ENCODE measurements at places on chromosomes 12 and 14.

DNA sequence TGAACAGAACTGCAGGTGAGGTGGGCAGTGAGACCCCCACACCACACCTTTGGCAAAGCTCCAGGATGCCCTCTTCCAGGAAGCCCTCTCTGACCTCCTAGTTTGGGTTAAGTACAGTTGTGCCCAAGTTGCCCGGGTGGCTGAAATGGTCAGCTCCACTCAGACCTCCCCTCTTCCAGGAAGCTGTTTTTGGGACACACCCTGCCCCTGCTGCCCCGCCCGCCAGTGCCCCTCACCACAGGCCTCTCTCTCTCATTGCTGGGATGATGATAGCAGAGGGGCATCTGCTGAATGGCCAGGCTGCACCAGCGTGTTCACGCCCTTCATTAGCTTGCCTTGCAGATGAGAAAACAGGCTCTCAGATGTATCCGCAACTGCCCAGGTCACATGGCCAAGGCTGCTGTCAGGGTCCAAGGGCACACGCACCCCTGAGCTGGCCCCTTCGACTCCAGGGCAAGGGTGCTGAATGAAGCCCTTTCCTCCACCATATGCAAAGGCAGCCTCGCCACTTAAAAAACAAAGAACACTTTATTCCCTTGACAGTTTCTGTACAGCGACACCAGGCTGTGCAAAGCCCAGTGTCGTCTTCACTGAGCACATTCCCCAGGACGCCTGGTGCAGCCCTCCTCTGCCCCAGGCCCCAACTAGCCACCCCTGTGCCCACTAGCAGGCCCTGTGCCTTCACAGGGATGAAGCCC, 15.5 kb downstream of the SLC25A29 start:
- no peak for DNase-seq

GRCh38 chr12:112430929-112431328, 12.2 kb downstream of the PTPN11 start:
- no peak for DNase-seq

DNA sequence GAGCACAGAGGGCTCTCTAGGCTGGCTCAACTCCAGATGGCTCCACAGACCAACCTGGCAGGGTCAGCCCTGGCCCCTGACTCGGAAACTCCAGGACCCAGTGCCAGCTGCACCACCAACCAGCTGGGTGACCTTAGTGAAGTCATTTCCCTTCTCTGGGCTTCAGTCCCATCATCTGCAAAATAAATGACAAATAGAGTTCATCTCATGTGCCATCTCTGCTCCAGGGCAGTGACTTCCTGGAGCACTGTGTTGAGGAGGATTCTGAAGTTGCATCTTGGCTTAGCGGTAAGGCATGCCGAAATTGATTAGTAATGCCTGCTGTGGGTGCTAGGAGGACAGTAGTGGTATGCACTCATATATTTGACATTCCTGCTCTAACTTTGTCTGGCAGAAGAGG, 31.5 kb downstream of the DTX1 start:
- DNase-seq: no peak

DNA sequence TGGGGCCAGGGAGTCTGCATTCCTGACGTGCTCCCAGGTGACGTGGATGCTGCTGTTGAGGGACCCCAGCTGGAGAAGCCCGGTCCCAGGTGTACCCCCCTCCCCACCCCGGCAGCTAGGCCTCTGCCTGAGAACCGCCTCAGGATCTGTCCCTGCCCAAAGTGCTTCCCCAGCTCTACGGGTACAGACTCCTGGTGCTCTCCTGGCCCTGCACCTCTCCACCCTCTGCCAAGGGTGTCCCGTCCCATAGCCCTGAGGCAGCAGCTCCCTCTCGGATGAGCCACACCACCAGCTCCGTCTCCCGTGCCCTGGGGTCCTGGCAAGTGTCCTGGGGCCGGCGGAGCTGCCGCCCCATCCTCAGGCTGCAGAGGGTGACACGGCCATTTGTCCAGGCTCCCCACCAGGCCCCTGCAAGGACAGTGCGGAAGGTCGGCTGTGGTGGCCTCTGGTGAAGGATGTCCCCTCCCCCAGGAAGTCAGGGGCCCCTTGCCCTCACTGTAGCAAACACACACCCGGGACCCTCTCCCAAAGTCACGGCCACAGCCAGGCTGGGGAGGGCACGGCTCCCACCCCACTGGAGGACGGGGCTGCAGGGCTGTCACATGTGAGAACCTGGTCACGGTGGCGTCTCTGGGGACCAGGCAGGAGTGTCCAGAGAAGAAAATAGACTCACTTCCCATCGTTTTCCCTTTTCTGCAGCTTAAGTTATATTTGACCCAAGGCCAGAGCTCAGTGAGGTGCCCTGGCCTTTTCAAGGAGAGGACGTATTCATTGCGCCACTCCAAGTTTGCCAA, 74.4 kb upstream of the FBRSL1 start:
- DNase-seq: no peak

DNA sequence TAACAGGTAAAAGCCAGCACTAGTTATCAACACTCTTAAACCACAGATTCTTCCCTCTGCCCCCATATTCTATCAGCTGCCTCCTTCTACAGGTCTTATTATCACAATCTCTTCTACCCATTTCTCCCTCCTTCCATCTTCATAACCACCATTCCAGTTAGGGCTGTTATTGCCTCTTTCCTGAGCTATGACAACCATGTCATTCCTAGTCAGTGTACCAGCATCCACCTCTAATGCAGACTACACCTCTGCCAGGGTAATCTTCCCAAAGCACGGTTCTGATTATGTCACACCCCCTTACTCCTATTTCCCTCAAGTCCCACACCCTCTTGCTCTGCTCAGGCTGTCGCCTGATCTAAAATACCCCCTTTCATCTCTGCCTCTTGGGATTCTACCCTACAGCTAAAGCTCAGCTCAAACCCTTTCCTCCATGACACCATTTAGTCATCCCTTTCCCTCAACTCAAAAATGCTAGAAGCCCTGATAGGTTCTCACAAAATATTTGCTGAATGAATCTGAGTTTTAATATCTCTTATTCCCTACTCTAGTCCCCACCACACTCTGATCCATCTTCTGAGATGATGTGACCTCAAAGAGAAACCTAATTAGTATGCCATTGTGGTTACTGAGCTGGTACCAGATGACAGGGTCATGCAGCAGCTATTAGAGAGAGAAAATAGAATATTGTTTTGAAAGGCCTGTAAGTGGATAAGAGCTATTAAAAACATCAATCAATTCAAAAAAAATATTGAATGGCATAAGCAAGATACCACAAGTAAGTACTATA, 11.7 kb downstream of the RACGAP1 start:
- DNase-seq: no peak

DNA sequence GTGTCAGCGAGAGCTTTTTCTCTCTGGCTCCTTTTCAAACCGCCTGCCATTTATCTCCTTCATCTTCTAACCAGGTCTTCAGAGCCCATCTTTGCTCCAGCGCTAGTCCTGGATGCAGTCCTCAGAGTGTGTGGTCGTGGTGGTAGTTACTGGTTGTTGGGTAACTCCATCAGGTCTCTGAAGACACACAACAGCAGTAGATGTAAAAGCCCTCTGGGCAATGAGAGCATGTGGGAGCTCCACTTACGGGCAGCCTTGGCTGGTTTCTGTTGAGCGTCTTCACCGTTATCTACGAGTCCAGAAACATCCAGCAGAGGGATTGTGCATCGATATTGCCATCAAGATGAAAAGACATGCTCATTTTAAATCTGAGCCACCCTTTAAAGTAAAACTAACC, 61.2 kb downstream of the FBXL14 start:
- no peak for DNase-seq

GRCh38 chr14:74314576-74314975, 11.8 kb upstream of the ABCD4 start:
- no peak for DNase-seq

DNA sequence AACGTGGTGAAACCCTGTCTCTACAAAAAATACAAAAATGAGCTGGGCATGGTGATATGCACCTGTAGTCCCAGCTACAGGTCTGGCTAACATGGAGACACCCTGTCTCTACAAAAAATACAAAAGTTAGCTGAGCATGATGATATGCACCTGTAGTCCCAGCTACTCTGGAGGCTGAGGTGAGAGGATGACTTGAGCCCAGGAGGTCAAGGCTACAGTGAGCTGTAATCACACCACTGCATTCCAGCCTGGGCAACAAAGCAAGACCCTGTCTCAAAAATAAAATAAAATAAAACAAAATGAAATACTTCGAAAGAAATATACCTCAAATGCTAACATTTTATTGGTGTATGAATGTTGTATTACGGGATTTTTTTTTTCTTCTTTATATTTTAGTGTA, 107.6 kb upstream of the EGLN3 start:
- no peak for DNase-seq

DNA sequence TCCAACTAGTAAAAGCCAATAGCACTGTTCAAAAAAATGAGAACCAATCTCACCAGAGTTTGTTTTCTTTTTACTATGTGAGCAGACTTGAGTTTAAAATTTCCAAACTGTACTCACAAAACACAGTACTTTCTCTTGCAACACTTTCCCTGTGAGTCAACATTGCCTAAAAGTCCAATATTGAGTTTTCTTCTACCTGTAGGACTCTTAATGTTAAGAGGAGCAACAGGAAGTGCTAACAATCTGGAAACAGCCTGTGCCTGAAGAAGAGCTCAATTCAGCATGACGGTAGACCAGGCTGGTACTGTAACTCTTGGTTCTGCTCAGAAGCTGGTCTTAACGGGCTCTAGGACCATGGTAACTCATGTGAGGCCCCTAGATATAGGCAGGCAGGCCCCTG, 144.3 kb downstream of the MED13L start:
- no peak for DNase-seq

DNA sequence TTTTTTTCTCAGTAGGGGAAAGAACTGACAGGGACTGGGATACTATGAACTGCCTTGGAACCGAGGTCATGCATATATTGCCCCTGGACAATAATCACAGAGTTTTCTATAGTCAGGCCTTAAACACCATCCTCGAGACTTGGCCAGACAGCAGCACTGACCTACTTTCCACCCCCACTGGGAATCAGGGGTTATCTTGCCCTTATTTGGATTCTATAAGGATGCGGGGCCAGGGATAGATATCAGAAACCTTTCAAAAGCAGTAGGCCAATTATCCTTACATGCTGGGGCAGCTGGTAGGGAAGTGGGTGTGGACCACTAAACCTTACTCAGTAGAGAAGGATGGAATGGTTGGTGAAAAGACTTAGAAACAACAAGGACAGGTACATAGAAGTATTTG, 2.0 kb downstream of the ZNF219 start:
- no peak for DNase-seq

DNA sequence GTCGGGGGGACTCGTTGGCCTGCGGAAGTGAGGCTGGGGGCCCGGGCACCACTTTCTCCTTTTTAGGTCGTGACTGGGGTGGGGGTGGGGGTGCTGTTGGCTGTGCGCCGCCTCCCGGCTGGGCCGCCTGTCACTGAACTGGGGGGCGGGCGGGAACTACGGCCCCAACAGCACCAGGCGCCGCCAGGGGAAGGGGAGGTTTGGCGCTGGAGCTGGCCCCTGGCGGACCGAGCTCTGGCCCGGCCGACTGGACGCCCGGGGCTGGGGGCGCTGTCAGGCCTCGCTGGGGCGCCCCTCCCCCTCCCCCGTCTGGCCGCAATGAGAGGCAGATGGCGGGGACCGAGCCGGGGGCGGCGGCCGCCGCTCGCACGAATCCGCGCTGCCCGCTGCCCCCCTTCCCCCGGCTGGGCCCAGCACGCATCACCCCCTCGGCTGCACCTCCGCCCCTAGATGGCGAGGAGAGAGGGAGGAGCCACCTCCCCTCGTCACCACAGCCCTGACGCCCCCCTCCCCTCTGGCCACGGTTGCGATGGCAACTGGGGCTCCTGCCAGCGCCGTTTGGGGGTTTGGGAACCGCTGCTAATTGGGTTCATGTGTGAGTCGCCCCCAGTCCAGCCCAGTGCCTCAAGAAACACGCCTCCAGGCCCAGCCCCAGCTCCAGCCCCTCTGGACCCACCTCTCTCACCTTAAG, 723 bp downstream of the NFATC4 start:
- peak; percentile 60 for DNase-seq

DNA sequence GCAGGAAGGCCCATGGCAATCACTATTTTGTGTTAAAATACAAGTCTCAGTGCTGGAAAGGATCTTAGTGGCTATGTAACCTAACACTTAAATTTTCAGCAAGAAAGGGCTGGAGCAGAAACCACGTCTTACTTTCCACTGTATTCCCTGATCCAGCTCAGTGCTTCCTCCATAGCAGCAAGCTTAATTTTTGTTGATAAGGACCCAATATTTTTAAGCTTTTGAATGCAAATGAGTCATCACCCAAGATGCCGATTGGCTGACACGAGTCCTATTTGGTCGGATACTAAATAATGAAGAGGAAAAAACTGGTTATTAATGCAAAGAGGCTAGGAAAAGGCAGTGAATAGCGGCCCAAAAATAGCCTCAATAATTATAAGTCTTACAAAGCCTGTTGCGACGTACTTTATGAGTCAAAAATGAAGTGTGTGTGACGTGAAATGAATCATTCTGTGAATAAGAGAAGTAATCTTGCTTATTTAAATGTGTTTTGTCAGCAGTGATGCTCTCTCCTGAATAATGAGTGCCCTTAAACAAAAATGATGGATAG, 46.9 kb upstream of the IGF1 start:
- DNase-seq: no peak

GRCh38 chr14:52860209-52860608, 68.8 kb upstream of the GNPNAT1 start:
- no peak for DNase-seq

DNA sequence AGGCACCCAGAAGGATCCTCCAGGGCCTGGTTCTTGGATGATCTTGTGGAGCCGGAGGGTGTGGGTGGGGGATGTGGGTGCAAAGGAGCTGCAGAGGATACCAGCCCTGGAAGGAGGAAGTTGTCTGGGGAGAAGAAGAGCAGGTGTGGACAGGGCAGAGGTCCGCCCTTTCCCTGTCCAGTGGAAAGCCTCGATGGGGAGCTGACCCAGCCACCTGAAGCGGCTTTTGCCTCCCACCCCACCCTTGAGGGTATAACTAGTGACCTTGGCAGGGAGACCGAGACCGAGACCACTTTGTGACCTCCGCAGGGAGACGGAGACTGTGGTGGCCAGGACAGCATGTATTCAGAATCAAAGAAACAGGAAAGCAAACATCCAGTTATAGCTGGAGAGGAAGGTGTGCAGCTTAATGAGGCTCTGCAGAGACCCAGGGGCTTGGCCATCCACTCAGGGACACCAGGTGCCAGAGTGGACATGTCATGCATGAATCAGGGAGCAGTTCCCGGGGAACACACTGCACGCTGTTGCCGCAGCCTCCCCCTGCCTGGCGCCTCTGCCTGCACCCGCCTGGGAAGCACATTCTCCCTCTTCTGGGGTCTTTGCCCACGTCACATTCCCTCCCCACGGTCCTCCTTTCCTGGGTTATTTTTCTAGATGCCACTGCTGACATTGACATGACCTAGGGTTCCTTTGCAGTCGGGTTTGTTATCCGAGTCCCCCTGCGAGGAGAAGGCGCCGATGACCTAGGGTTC, 87.7 kb downstream of the ADGRD1 start:
- DNase-seq: no peak
